Right cardiac atrium (tissue), 5 donors: ENCODE measurements at places on chromosomes 3 and 15. TPM values are rescaled to one million over a fixed set of nuclear protein-coding genes. Genes with fewer than 3 reads are reported as not detected.

CLEC3B gene
- 451 TPM for polyA plus RNA-seq

GOLGA8G gene
- polyA plus RNA-seq, result not detected

RHOV gene
- not detected for polyA plus RNA-seq

UBAP1L gene
- 1.4 TPM for polyA plus RNA-seq

C3orf49 gene
- not detected for polyA plus RNA-seq

ARHGAP11A gene
- 0.54 TPM for polyA plus RNA-seq

ARPIN gene
- 10.1 TPM for polyA plus RNA-seq

FGD5 gene
- polyA plus RNA-seq, result 8.6 TPM

PLOD2 gene
- polyA plus RNA-seq, result 20.3 TPM

TTC23 gene
- 8.4 TPM for polyA plus RNA-seq

MINAR1 gene
- 0.05 TPM for polyA plus RNA-seq

CYP19A1 gene
- 0.45 TPM for polyA plus RNA-seq

MRPL46 gene
- polyA plus RNA-seq, result 67.9 TPM

LARP6 gene
- polyA plus RNA-seq, result 32.3 TPM

ZBED2 gene
- not detected for polyA plus RNA-seq

AMT gene
- polyA plus RNA-seq, result 20.0 TPM

PIF1 gene
- polyA plus RNA-seq, result 0.86 TPM

OR5K2 gene
- polyA plus RNA-seq, result not detected

TMEM40 gene
- polyA plus RNA-seq, result 5.2 TPM

AGBL1 gene
- polyA plus RNA-seq, result not detected
